Activated CD8-positive, alpha-beta T cell treated with anti-CD3 and anti-CD28 coated beads, Interleukin-2, amount 10 ng/mL, durations not matched to agents 7 days and 5 days (primary cell): ENCODE measurements at places on chromosomes 7 and 10. TPM values are rescaled to one million over a fixed set of nuclear protein-coding genes. Genes with fewer than 3 reads are reported as not detected.
A peak's percentile ranks its signal among the peaks of the same experiment; 100 is the strongest.

Gene FKBP6
- not detected for total RNA-seq

Gene SFMBT2
- 63.1 TPM for total RNA-seq

Gene LIPJ
- total RNA-seq = not detected

Gene PAPOLB
- not detected for total RNA-seq

Gene GDF10
- not detected for total RNA-seq

Gene NACAD
- 0.05 TPM for total RNA-seq

Gene TTYH3
- total RNA-seq = 37.0 TPM

Gene CCL24
- not detected for total RNA-seq

Gene PROSER2
- 0.74 TPM for total RNA-seq

DNA sequence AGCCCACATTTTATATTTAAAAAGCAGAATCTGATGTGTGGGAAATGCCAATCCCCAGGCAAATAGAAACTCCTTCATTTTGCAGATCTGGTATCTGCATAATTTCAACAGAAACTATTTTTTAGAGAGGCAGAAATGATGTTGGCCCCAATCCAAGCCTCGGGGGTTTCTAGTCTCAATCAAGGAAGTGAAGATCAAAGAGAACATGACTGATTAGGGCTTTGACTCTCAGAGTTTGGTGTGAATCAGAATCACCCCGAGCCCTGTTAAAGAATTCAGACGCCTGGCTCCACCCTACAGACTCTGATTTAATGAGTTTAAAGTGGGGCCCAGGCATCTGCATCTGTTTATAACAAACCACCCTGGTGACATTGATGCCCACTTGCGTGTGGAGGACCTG is 36.7 kb upstream of the UBE2H start:
- DNase-seq = peak; percentile 28

GRCh38 chr7:74405191-74405898 is 48.4 kb upstream of the GTF2IRD1 start:
- no peak for DNase-seq

DNA sequence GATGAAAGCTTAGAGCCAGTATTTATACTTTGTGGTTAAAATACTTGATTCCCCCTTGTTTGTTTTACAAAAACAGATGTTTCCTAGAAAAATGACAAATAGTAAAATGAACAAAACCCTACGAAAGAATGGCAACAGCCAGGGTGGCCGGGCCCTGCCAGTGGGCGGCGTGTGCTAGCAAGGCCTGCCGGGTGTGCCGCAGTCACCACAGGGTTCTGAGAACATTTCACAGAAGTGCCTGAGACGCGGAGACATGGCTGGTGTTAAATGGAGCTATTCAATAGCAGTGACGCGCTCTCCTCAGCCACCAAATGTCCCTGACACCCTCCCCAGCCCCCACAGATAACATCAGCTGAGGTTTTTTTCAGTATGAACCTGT is 14.5 kb downstream of the GPR146 start:
- no peak for DNase-seq

DNA sequence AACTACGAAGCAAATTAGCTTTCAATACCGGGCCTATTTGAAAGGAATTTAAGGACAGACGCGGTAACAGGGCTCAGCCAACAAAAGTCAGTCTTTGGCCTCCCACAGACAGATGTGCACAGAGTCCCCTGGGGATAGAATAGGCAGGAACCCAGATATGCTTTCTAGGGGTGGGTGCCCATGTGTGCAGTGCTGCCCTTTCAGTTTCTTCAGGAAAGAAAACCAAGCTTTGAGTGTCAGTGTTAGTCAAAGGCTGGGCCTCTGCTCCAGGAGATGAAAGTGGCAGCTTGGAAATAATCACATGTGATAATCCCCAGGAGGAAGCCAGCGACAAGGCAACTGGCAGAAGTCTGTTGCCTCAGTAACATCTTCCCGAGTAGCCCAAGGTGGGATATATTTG is 43.8 kb upstream of the CSTF2T start:
- no peak for DNase-seq

GRCh38 chr10:11162828-11163599 is 145.3 kb downstream of the CELF2 start:
- peak; percentile 91 for DNase-seq

DNA sequence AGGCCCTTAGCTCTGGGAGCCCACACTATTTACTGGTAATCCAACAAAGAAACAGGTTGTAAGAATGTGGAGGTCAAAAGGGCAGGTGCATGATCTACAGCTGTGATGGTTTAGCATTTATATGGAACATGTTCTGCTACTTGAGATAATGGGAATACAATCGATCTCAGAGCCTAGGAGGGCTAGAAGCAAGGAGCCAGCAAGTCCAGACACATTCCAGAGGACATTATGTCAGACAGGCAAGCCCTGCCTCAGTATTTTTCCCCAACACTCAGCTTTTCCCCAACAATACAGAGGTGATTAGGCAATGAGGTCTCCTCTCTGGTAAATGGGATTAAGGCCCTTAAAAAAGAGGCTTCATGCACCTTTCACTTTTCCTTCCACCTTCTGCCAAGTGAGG is 21.4 kb upstream of the GNAT3 start:
- DNase-seq = no peak

DNA sequence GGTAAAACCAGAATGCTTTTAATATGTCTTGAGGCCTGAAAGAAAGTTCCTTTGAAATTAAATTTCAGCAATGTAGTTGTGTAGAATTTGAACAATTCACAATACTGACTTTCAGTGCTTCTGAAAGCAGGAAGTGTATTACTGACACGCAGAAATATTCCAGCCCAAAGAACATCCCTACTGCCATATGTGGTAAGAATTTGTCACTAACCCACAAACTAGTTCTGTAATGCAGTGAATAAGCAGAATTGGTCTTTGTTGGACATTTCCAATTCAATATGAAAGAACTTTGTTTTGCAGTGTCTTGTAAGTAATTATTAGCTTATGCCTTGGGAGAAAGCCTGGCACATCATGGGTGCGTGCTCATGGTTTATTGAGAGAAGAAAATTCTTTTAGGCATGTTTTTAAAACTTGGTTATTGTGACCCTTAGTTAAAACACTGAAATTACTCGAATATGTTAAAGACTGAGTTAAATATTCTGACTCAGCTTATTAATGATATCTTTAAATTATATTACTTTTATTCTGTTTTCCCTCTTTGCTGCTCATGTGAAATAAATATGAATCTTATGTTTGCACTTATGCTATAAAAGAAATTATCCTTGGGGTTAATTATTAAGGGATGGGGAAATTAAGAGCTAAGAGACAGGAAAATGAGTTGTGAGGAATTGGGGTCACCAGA is 33.4 kb downstream of the PTPN12 start:
- DNase-seq = no peak

GRCh38 chr7:130695840-130696239 is 9.5 kb upstream of the TSGA13 start:
- no peak for DNase-seq

DNA sequence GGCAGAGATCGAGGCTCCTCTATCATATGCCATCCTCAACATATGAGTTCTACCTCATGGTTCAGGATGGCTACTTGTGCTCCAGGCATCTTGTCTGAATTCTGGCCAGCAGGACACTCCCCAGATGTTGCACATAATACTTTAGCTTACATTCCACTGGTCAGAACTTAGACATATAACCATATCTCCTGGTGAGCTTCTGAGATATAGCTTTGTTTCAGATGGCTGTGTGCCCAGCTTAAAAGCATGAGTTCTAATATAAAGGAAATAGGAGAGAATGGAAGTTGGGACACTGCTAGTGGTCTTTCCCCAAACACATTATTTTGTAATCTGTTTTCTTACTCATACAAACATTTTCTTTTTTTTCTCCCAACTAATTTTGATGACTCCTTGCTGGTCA is 50.8 kb upstream of the IFRD1 start:
- no peak for DNase-seq

GRCh38 chr10:133438711-133439273 is 14.4 kb upstream of the SPRN start:
- peak; percentile 56 for DNase-seq

- no peak for DNase-seq
These were observed 45.8 kb upstream of the GLCCI1 start for GRCh38 chr7:7922684-7923385.

DNA sequence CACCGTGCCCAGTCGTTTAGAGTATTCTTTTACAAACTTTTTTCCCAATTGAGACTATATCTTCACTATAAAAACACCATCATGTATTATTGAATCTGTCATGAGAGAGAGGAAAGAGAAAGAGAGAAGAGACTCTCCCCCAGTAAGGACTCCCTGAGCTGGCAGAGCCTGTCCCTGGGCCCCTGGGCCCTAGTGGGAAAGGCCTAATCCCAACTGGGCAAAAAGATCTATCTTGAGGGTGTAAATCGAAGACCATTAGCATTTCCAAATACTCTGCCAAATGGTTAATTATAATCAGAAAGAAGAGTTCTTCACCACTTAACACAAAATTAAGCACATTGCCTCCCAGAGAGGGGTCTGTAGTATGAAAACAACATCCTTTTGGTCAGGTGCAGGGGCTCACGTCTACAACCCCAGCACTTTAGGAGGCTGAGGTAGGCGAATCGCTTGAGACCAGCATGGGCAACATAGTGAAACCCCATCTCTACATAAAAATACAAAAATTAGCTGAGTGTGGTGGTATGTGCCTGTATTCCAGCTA is 108.2 kb downstream of the SKIDA1 start:
- no peak for DNase-seq

GRCh38 chr10:29730969-29731368 is 96.2 kb upstream of the SVIL start:
- no peak for DNase-seq
